RWPE1 (cell line): ENCODE measurements at places on chromosomes 11 and 22.
A peak's percentile ranks its signal among the peaks of the same experiment; 100 is the strongest.

DNA sequence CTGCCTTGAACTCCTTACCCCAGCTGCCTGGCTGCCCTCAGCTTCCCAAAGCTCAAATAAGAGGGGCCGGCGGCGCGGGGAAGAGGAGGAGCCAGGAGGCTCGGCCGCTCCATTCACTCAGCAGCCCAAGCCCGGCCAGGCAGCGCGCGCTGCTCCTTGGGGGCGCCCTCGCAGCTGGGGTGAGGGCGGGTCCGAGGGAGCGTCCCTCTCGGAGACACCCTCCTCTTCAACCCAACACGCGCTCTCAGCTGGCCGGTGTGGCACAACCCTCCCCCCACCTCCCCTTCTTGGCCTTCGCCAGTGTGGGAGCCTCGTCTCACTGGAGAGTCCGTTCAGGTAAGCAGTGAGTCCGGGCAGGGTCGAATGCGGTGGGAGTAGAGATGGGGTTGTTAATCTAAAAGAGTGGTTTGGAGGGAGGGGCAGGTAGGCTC, at the start of gene WT1:
Gene WT1, minus strand, starts transcription at position 29 of the 431 bp plus-strand sequence.
- no peak for DNase-seq

DNA sequence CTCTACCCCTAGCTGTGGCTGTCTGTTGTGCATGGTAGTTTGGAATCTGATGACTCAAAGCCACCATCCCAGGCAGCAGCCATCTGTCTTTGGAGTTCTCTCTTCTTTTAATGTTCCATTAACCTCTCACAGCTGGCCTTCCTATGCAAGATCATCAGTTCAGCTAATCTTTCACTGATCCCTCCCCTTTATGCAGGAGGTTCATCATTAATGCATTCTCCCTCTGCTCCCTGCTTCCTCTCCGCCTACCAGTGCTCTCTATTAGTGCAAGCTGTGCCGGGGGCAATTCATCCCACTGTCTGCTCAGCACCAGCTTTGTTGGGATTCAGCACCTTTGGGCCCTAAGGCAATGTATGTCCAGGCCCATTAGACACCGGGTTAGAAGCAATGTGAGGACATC, 413.0 kb upstream of the LRRC4C start:
- no peak for DNase-seq

- DNase-seq, result no peak
Measured at GRCh38 chr11:26839911-26840698, 118.2 kb upstream of the SLC5A12 start.

DNA sequence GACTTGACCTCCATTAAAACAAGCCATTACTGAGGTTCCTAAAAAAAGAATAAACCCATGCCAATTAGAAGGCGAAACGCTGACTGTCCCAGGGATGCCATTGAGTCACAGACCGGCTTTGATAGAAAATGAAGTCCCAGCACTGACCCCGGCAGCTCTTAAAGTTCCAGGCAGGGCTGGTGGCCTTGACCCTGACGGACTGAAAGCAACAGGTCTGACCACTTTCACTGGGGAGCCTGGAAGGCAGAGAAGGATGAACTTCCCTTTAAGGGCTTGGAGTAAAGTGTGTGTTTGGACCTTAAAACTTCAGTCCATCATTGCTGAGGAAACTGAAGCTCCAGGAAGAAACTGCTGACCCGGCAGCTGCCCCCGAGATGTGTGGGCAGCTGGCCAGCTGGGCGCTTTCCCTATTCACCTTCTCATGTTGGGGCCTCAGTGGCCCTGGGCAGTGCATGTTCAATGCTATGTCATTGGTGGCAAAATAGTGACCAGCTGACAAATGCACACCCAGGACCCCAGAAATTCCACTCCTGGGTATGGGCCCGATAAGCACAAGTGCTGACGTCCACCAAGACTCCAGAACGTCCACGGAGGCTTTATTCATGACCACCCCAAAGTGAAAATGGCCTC, 18.9 kb upstream of the EFCAB6 start:
- DNase-seq, result no peak

- no peak for DNase-seq
Measured at GRCh38 chr11:23933721-23934120, 563.1 kb upstream of the LUZP2 start.

DNA sequence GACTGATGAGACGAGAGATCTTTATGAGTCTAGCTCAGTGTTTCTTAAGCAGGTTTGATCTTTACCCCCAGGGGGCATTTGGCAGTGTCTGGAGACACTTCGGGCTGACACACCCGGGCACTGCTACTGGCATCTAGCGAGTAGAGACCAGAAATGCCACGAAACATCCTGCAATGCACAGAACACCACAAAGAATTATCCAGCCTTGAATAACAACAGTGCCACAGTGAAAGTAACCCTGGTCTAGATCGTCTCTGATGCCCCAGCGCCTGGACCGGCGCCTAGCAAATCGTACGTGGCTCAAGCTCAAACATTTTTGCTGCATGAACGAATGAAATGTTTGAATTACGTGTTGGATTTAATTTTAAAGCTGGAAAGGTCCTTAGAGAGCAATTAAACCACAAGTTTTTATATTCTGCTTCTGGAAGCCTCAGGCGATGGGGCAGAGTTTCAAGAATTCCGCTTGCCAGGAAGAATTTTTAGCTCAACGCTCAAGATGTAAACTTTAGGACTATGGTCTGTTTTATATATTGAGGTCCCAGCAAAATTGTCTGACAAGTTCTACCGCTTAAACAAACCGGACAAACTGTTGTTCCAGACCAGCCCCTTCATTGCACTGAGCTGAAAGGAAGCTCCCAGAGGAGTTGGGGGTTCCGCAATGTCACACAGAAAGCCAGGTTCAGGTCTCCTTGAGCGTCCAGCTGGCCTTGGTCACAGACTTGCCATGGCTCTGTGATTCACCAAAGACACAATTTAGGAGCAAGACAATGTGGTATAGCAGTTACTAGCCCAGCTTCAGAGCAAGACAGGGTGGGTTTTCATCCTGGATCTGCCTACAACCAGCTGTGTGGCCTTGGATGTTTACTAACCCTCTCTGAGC, 44.2 kb upstream of the SMTN start:
- DNase-seq, result peak; percentile 40

GRCh38 chr11:66881451-66881835, 24.6 kb downstream of the LRFN4 start:
- no peak for DNase-seq

- no peak for DNase-seq
Measured at GRCh38 chr11:101254037-101254436, 124.4 kb upstream of the PGR start.

GRCh38 chr22:46933040-46933930, 170.8 kb downstream of the TBC1D22A start:
- DNase-seq, result no peak

GRCh38 chr11:67355794-67356386, 2.5 kb upstream of the POLD4 start:
- no peak for DNase-seq

GRCh38 chr11:102793677-102794290, 4.2 kb downstream of the MMP1 start:
- DNase-seq, result no peak

- no peak for DNase-seq
Measured at GRCh38 chr22:28231441-28231840, 312.4 kb upstream of the PITPNB start.

DNA sequence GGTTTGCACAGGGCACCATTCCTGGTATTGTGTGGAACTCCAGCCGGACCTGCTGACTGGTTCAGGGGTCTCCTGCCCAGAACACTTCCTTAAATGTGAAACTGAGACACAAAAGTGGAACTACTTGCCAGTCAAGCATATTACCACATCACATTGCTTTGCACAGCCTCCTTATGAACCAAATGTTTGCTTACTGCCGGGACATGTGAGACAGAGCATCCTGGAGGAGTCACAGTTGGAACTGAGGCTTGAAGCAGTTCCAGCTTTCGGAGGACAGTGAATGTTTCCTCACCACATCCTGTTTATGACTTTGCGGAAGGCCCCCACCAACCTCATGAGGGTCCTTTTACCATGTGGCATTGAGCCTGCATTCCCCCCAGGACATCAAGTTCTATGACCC, 105.8 kb upstream of the ARHGAP42 start:
- DNase-seq, result no peak

- DNase-seq, result no peak
Measured at GRCh38 chr11:123187248-123187647, 7.8 kb downstream of the CLMP start.

DNA sequence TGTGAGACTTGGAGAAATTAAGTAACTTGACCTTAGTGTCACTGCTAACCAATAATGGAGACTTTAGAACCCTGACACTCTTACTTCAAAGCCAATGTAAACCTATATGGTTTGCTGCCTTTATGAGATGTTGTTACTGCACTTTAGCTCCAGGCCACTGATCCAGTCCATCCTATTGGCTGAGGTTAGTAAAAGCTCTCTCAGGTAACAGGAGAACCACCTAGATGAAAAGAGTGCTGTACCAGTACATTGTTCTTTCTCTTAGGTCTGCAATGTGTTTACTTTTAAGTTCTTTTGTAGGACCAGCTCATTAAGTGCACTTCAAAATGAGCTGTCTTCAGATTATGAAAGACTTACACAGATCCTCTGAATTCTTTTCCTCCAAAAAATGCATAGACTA, 994.0 kb upstream of the FAT3 start:
- DNase-seq, result no peak

- no peak for DNase-seq
Measured at GRCh38 chr11:326592-326841, 5.9 kb upstream of the IFITM3 start.

GRCh38 chr11:90124371-90124770, 10.1 kb upstream of the NAALAD2 start:
- DNase-seq, result no peak

GRCh38 chr22:37229805-37230672, 14.0 kb downstream of the RAC2 start:
- no peak for DNase-seq

GRCh38 chr22:18057568-18058209, 20.1 kb upstream of the PEX26 start:
- peak; percentile 70 for DNase-seq

DNA sequence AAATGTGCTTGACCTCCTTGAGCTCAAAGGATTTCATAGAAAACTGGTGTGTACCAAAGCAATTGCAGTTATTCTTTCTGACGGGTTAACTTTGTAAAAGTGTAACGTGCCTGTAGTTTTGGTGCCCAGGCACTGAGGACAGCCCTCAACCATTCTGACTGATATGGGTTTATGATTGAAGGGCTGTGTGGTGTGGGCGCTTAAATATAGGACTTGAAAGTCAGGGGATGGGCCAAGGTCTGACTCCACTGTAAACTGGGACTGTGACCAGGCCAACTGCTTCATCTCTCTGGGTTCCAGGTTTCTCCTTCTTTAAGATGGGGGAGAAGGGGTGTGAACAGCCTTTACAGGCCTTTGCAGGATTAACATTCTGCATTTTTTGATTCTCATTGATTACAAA, 191.1 kb upstream of the ARHGAP20 start:
- no peak for DNase-seq

GRCh38 chr22:50190941-50191741, 5.4 kb downstream of the TRABD start:
- DNase-seq, result no peak

GRCh38 chr11:86736291-86737143, 63.8 kb upstream of the PRSS23 start:
- DNase-seq, result no peak

DNA sequence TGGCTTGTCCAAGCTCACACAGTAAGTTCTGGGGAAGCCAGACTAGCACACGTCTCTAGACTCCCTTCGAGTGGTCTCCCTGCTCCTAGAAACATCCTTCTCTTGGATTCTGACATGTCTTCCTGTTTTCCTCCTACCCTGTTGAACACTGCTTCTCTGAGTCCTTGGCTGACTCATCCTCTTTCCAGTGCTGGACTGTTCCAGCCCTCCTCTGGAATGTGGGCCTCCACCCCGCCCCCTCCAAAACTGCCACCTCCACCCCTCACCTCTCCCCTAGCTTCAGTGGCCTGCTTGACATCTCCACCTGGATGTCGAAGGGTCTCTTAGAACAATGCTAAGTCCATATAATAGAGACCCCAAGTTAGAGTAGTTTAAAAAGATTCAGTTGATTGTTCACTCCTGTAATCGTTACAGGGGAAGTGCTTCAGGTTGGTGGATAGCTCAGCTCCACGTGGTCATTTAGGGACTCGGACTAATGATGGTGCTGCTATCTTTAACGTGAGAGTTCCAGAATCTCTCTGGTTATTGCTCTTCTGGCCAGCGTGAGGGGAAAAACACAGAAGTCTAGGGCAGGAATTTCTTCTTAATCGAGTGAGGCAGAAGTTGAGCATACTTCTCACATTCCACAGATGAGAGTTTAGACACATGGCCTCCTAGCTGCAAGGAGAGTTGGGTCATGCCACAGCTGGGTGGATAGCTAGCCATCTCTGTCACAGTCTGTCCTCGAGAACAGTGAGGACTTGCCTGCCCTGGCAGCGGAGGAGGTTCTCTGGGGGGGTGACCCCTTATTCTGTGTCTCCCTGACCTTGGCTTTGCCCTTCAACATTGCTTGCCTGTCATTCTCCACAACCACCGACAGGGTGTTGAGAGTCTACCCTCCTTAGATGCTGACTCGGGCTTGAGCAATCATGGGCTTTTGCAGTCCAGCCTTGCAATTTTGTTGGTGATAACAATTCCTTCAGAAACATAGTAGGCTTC, 4.7 kb upstream of the C11orf96 start:
- peak; percentile 87 for DNase-seq

DNA sequence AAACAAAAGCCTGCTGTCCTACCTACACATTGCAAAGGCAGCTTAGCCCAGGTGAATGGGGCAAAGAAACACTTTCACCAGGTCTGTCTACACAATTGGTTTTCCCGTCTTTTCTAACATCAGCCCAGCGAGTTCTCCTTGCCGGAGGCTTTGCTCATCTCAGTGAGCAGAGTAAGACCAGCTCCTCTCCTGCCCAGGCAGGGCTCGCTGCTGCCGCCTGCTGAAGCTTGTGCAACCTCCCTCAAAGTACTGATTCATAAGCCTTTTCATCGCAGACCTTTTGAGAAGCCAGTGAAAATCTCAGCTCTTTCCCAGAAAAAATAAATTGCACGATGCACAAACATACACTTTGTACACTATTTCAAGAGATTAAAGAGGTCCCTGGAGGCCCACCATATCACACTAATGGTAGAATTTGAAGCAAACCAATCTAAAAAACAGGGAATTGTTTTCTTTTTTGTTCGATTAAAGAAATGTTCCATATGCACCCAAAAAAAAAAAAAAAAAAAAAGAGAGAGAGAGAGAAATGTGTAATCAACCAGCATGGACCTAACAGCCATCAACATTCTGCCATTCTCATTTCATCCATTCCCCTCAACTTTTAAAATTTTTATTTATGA, 328.1 kb upstream of the MPPED2 start:
- peak; percentile 25 for DNase-seq

- no peak for DNase-seq
Measured at GRCh38 chr11:62688491-62688890, 839 bp downstream of the LRRN4CL start.

- no peak for DNase-seq
Measured at GRCh38 chr11:29395555-29396072, 621.2 kb downstream of the KCNA4 start.

GRCh38 chr11:68959465-68960293, 21.1 kb downstream of the MRGPRD start:
- DNase-seq, result no peak
